ENCODE measurements at places on chromosomes 4 and X.

DNA sequence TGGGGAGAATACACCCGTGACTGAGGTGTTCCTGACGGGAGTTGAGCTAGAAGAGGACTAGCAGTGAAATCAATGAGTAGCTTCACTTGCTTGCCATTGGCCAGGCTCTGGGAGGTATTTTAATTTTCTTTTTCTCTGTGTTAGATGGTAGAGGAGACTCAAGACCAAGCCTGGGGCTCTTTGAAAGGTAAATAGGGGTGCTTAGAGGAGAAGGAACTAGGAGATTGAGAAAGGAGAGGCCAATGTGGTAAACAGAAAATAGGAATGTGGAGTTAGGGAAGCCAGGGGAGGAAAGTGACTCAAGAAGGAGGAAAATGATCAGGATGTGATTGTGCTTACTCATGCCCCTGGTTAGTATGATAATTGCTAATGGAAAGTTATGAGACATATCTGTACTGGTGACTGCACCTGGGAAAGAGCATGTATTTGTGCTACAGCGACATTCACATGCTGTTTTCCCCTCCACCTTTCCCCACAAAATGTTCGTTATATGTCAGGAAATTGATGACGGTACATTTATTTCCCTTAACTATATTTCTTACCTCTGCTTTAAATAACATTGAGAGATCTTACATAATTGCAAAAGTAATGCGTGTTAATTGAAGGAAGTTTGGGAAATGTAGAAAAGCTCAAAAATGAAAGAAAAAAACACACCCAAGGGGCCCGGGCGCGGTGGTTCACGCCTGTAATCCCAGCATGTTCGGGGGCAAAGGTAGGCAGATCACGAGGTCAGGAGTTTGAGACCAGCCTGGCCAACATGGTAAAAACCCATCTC, 16.9 kb upstream of the LRBA start:
- no peak overlapping the region for H3K27ac ChIP-seq
- H3K27me3 ChIP-seq: no peaks in the 10 kb centered on the region
- H3K36me3 ChIP-seq: no peaks in the 10 kb centered on the region
- H3K4me1 ChIP-seq: no peaks in the 10 kb centered on the region

- no peak overlapping the region for H3K27ac ChIP-seq
- no peaks in the 10 kb centered on the region for H3K27me3 ChIP-seq
- H3K36me3 ChIP-seq: peaks cover 26% of the 10 kb centered on the region
- H3K4me1 ChIP-seq: no peaks in the 10 kb centered on the region
- DNase-seq: no peak
Measured at GRCh38 chr4:106114270-106114669, 201.7 kb downstream of the TBCK start.

- no peaks in the 10 kb centered on the region for H3K36me3 ChIP-seq
- no peaks in the 10 kb centered on the region for H3K4me1 ChIP-seq
- H3K27me3 ChIP-seq: no peaks in the 10 kb centered on the region
- H3K27ac ChIP-seq: no peak overlapping the region
Measured at GRCh38 chr4:154822775-154823174, 41.7 kb downstream of the RBM46 start.

- H3K4me3 ChIP-seq: no peak overlapping the region
- H3K27ac ChIP-seq: no peak overlapping the region
- DNase-seq: no peak
- no peaks in the 10 kb centered on the region for H3K36me3 ChIP-seq
Measured at GRCh38 chrX:26286836-26287235, 70.9 kb downstream of the MAGEB5 start.

DNA sequence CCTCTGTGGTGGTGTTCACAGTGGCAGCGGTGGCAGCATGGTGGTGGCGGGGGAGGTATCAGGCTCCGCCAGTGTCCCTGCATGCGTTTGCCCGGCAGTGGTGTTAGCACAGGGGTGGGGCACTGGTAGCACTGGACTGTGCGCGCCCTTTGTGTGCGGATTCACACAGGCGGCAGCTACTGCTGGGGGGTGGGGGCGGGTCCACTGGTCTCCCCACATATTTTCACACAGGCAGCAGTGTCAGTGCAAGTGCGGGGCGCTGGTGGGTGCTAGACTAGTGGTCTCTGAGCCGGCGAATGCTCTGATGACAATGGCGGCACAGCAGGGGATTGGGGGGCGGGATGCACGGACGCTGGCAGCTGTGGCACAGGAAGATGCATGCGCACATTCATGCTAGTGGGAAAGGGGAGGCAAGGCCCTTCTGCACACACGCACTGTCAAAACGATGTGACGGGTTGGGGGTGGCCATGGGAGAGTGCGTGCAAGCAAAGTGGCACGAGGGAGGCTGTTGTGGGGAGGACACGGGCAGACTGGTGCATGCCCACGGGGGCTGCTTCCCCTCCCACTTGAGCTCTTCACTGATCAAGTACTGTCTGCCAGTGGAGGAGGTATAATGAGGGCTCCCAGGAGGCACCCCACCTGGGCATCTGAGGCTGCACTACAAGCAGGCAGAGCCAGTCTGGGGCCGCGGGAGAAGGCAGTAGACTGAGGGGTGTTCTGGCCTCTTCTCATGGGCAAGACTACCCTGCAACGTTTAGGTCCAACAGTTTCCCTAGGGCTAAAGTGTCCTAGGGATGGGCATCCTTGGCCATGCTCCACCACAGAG, 53.0 kb downstream of the POF1B start:
- no peak overlapping the region for H3K4me3 ChIP-seq
- no peak overlapping the region for H3K27ac ChIP-seq
- H3K27me3 ChIP-seq: no peaks in the 10 kb centered on the region
- no peaks in the 10 kb centered on the region for H3K36me3 ChIP-seq
- no peaks in the 10 kb centered on the region for H3K4me1 ChIP-seq

DNA sequence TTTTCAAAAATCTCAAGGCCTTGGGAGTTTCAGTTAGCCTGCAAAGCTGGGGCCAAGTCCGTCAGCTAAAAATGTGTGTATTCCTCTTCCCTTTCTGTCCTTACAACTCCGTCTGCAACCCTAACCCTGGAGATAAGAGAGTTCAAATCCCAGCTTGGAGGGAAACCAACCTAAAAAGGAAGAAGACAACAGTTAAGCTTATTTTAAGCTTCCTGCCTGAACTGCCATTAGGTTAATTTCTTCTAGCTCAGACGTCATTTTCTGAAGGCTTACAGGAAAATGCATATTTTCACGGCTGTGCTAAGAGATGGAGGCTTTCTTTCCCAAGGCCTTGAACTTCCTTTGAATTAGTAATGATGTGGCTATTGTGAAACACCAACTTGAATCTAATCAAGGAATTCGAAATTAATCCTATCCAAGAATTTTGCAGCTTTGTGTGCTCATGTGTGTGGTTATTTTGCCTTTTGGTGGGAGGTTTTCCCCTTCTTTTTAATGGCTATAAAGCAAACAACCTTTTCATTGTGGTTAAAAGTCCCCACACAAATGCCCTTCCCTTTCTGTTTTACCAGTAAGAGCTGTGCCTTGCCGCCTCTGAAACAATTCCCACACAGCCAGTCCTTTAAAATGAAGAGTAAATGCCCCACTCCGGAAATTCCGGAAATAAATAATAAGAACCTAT, 103.5 kb downstream of the IRF2 start:
- no peak for DNase-seq
- no peaks in the 10 kb centered on the region for H3K36me3 ChIP-seq
- H3K27ac ChIP-seq: no peak overlapping the region
- no peaks in the 10 kb centered on the region for H3K4me1 ChIP-seq
- H3K27me3 ChIP-seq: no peaks in the 10 kb centered on the region

DNA sequence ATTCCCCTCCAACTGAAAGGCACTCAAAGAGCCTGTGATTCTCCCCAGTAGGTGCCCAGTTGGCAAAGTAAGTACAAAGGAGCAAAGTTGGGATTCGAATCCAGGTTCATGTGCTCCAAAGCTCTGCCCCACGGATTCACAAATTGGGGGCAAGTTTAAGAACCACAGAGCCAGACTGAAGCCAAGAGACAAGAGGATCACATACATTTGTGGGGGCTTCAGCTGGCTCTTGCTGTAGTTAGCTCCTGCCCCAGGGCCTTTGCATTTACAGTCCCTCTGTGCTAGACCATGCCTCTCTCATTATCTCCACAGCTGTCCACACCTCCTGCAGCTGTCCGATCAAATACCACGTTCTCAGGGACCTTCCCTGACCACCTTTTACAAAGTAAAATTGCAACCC, 18.8 kb downstream of the PNMA6F start:
- no peaks in the 10 kb centered on the region for H3K4me1 ChIP-seq
- H3K27me3 ChIP-seq: no peaks in the 10 kb centered on the region
- no peak overlapping the region for H3K27ac ChIP-seq

- H3K27me3 ChIP-seq: no peaks in the 10 kb centered on the region
- no peak overlapping the region for H3K27ac ChIP-seq
- peak; percentile 62 for DNase-seq
- no peak overlapping the region for H3K4me3 ChIP-seq
Measured at GRCh38 chrX:94743478-94743877, 1069.5 kb downstream of the FAM133A start.

- DNase-seq: no peak
- H3K27me3 ChIP-seq: no peaks in the 10 kb centered on the region
- H3K4me1 ChIP-seq: no peaks in the 10 kb centered on the region
Measured at GRCh38 chr4:179415847-179416223, 1973.6 kb upstream of the AGA start.

- no peak overlapping the region for H3K4me3 ChIP-seq
- H3K36me3 ChIP-seq: peaks cover 8% of the 10 kb centered on the region
- H3K27me3 ChIP-seq: no peaks in the 10 kb centered on the region
- no peak for DNase-seq
- H3K27ac ChIP-seq: no peak overlapping the region
Measured at GRCh38 chrX:19793471-19793870, 93.9 kb downstream of the SH3KBP1 start.

DNA sequence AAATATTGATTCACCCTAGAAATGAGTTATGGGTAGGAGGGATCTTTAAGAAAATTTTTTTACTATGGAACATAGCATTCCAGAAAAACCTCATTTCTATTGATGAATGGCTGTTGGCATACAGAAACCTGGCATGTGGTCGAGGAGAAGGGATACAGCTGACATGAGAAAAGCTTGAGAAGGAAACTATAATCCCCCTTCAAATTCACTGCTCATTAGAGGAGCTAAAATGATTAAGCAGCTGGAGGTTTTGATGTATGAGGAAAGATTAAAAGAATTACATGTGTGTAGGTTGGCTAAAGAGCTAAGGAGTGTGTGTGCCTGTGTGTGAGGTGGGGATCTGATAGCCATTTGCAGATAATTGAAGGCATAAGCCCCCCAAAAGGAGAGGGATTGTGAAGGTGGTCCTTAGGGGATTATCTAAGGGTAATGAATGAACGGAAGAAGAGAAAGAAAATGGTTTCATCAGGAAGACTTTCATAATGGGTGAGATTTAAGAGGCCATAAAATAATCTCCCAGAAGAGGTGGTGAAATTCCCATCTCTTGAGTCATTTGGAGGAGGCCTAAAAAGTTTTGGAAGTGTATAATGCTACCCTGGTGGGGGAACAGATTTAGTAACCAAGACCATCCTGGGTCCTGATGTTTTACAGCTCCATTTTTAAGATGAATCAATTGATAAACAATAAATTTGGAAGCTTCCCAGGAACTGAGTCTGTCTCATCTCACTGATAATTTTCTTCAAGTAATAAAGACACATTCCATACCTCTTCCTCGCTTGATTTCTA, 272.0 kb upstream of the HAND2 start:
- H3K27ac ChIP-seq: no peak overlapping the region
- no peaks in the 10 kb centered on the region for H3K27me3 ChIP-seq
- no peaks in the 10 kb centered on the region for H3K36me3 ChIP-seq
- no peak for DNase-seq

DNA sequence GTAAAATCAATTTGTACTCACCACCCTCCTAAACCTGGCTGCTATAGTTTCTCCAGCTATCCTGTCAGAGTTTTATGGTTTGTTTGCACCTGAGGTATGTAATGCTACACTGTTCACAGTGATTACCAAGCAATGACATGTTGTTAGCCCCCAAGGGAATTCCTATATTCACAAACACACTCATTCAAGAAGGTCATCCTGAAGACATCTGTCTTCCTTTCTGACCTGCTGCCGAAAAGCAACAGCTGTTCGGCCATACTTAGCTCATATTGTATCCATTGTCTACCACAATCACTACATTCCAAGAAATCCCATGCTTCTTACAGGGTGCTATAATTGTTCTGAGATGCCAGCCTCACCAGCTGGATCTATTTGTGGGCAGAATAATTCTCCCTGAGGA, 160.1 kb upstream of the GYPA start:
- no peak overlapping the region for H3K27ac ChIP-seq
- no peak overlapping the region for H3K4me3 ChIP-seq
- H3K36me3 ChIP-seq: no peaks in the 10 kb centered on the region
- no peak for DNase-seq

- DNase-seq: no peak
- H3K4me1 ChIP-seq: no peaks in the 10 kb centered on the region
- no peaks in the 10 kb centered on the region for H3K36me3 ChIP-seq
- no peak overlapping the region for H3K4me3 ChIP-seq
Measured at GRCh38 chr4:123421937-123422781, 25.6 kb downstream of the SPRY1 start.

DNA sequence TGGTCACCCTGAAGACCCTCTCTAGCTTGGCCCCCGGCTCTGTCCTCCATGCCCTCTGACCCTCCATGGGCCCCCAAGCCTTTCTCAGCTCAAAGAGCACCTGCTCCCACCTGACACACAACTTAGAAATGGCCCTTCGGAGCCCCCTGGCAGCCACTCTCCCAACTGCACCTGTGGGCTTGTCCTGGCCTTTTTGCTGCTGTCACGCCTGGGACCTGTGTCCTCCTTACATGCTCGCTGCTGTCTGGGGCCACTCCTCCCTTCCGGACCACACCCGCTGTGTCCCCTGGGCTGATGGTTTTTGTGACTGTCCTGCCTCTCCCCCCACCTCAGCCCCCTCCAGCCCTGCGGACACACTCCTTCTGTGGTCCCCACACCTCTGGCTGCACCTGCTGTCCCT, 106.2 kb upstream of the AFAP1 start:
- no peaks in the 10 kb centered on the region for H3K36me3 ChIP-seq
- H3K27me3 ChIP-seq: no peaks in the 10 kb centered on the region
- no peak overlapping the region for H3K27ac ChIP-seq
- no peak overlapping the region for H3K4me3 ChIP-seq
- DNase-seq: no peak
- no peaks in the 10 kb centered on the region for H3K4me1 ChIP-seq

DNA sequence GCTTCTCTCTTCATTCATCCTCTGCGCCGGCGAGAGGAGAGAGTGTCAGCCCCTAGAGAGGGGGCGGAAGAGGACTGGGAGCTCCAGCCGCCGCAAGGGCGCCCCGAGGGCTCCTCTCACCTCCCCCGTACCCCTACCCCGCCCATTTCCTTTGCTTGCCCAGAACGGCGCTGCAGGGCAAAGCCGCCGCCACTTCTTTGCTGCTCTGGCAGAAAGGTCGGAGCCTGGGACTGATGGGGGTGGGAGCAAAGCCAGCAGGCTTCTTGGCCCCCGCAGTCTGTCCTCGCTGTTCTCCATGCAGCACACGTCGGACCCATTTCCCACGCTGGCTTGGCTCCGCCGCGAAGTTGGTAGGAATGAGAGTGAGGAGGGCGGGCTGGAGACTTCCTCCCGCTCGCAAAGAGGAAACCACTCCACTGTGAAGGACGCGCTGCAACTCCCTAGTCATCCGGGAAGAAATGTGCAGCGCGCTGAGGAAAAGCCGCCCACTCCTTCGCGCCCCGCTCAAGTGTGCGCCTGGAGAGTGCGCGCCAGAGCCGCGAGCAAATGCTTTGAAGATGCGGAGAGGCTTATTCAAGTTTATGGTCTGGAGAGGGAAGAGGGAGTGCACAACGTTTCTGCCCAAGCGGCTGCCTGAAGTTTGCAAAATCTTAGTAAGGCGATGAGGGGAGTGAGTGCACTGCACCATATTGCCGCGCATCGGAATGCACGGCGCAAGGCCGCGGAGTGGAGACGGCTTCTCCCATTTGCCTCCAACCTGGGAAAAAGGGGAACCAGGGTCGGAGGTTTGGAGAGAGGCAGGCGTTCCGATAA, 2.8 kb upstream of the PCDH7 start:
- H3K36me3 ChIP-seq: no peaks in the 10 kb centered on the region
- no peak overlapping the region for H3K27ac ChIP-seq
- no peaks in the 10 kb centered on the region for H3K4me1 ChIP-seq
- H3K27me3 ChIP-seq: no peaks in the 10 kb centered on the region
- DNase-seq: no peak
